CD4-positive, alpha-beta T cell treated with Interleukin-17A for 4 hours (primary cell): ENCODE measurements at places on chromosomes 16 and 17.

DNA sequence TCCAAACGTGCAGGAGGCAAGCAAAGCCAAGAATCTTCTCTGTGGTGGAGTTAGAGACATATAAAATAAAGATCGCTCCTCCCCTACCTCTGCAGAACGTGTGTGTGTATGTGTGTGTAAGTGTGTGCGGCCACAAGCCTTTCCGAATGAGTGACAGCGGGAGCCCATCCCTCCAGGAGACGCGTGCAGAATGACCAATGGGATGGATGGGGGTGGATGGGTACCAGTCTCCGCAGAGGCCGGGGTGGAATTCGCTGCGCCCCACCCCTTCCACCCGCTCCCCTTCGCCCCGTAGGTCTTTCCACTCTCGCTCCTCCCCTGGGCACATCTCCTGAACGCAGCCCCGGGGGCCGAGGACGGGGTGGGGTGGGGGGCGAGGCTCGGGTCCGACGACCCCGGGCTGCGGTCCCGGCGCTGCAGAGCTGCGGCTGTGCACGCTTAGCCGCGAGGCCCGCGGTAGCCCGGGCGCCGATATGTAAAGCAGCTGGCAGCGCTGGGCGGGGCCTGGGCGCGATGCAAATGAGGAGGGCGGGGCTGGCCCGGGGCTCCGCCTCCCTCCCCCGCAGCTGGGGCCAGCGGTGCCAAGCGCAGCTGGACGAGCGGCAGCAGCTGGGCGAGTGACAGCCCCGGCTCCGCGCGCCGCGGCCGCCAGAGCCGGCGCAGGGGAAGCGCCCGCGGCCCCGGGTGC is at the start of gene PRKCB:
Gene PRKCB (plus strand): TSS at position 594 of the 688 bp plus-strand sequence.
- DNase-seq, result peak; percentile 94

GRCh38 chr16:5903153-5903552 is 805.6 kb upstream of the EEF2KMT start:
- no peak for DNase-seq

DNA sequence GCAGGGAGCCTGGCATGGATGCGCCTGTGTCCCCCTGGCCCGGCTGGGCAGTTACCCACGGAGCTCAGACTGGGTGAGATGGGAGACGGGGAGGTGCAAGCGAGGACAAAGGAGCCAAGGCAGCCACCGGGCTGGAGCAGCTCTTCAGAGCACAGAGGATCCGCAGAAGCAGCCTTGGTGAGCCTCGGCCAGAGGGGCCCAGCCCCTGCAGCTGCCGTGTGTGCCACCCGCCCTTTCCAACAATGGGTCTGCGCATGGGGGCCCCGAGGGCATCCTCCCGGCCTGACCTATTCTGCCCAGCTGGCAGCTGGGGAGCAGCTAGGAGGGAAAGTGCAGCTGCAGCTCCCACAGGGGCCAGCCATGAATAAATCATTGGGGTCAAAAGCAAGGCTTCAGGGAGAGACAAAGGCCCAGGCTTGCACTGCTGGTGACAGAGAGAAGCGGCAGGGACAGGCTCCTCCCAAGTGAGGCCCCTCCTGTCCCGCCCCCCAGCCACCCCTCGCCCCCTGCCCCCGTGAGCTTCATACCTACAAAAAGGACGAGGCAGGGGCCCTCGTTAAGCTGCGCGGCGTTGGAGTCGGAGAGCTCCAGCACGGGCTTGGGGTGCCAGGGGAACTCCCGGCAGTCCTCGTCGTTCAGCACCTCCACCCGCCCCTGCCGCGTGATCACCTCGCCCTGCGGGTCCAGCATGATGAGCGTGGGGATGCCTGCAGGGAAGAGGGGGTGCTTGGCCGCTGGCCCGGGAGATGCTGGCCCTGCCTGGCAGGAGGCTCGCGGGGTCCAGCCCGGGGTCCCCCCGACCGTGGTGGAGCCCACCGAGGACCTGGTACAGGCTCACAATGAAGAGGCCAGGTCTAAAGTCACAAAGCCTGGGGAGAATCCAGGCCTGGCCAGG is 22.6 kb downstream of the MRM3 start:
- DNase-seq, result no peak

DNA sequence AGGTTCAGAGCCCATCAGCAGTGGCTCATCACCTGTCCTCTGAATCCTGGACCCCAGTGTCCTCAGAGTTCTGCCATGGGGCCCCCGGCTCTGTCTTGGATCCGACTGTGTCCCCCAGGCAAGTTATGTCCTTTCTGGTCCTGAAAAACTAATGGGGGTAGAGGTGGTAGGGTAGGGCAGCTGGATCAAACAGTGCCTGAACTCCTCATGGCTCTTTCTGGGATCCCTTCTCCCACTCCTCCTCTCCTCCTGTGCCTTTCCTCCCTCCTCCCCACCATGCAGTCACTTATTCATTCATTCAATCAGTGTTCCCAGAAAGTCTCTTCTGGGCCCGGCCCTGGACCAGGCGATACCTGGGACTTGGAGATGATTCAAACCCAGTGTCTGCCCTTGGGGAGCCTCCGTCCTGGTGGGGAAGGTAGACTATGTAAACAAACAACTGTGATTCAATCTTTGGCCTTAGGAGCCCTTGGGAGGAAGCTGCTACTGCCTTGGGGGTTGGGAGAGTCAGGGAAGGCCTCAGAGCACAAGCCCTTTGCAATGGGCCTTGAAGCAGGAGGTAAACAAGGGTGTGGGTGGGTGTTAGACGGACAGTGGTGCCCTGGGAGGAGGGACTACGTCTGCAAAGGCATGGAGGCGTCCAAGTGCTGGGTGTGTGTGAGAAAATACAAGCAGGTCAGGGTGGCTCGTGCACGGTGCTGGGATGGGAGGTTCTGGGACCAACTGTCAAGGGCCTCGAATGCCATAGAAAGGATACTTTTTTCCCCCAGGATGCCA is 6.4 kb upstream of the FAM83G start:
- no peak for DNase-seq

GRCh38 chr17:17420561-17421269 is 56.1 kb upstream of the MED9 start:
- no peak for DNase-seq

DNA sequence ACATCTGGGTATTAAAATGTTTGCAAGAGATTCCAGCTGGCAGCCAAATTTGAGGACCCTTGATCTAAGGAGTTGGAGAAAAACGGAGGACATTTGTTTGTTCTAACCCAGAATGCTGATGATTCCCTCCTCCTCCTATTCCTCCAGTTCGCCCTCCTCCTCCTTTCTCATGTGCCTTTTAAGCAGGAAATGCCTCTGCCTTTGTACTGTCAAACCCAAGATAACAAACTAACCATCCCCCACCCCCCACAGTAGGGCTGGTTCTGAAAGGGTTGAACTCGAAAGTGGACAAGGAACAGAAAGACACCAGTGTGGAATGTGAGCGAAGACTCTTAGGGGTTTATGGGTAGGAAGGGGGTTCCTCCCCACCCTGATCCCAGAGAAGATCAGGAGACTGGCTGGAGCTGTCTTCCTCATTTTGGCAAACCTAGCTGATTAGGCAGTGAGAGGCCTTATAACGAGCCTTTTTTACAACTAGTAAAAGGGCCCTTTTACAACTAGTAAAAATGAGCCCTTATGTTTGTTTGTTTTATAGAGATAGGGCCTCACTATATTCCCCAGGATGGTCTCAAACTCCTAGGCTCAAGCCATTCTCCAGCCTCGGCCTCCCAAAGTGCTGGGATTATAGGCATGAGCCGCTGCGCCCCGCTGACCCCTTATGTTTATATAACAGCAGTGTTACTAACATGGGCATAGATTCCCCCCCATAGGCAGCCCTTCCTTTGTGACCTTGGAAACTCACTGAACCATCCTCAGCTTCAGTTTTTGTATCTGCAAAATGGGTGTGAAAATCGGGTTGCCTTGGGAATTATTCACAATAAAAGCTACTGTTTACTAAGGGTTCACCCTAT is 975 bp downstream of the CHD9 start:
- peak; percentile 14 for DNase-seq

DNA sequence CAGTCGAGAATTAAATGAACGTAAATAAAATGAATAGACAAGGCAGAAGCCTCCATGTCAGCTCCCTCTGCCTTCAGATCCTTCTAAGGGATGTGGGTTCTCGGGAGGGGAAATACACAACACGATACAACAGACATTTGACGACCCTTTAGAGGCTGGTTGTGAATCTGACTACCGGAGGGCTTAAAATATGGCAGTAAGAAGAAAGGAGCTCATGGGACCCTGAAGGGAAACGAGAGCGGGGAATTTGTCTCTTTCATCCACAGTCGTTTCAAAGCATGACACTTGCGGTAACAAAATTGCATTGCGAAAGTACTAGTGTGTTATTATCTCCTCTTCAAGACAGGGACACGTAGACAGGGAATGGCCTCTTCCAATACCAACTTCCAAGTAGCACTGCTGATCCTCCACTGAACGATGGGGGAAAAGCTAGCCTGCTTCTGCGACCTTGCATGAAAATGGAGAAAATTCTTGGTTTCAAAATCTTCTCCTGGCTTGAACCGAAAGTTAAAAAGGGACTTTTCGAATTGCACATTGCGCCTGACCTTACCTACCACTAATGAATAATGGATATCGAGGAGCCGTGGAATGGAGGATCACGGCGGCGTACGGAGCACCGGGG is 1.2 kb upstream of the TNRC6C start:
- no peak for DNase-seq

GRCh38 chr17:81140018-81140417 is 25.3 kb upstream of the PVALEF start:
- DNase-seq, result no peak

GRCh38 chr17:73546770-73547536 is 97.3 kb downstream of the SDK2 start:
- DNase-seq, result peak; percentile 63

DNA sequence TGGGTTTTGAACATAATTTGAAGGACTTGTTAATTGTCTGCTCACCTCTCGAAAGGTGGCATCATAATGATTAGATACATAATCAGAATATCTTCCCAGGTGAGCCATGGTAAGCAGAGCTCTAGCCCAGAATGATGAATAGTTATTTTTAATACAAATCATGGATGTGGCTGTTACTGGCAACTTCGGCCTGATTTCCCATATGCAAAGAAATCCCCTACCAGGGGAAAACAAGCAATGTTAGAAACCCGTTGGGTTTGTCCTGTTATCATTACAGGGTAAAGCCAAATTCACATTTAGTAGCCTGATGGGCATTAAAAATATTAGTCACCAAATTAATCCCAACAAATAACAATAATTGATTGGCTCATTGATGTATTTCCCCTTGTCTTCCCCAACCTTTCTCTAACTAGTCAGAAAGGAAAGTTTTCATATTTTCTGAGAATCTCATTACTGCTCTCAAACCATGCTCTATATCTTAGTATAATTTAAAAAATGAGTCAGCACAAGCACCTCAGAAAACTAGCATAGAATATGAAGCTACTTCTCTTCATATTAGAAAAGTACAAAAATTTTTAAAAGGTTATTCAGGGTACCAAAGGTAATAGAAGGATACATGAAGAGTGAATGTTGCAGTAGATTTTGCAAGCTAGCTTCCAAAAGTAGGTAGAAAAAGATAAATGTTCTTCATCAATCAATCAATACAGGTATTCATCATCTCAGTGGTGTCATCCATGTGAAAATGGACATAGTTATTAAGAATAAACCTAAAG is 5.0 kb downstream of the STAT5B start:
- DNase-seq, result no peak

- no peak for DNase-seq
These were observed at the start of gene KRT35 for GRCh38 chr17:41481036-41481435. Gene KRT35 (minus strand): TSS chr17:41481151. CDS start chr17:41481097, 54 bp downstream.

DNA sequence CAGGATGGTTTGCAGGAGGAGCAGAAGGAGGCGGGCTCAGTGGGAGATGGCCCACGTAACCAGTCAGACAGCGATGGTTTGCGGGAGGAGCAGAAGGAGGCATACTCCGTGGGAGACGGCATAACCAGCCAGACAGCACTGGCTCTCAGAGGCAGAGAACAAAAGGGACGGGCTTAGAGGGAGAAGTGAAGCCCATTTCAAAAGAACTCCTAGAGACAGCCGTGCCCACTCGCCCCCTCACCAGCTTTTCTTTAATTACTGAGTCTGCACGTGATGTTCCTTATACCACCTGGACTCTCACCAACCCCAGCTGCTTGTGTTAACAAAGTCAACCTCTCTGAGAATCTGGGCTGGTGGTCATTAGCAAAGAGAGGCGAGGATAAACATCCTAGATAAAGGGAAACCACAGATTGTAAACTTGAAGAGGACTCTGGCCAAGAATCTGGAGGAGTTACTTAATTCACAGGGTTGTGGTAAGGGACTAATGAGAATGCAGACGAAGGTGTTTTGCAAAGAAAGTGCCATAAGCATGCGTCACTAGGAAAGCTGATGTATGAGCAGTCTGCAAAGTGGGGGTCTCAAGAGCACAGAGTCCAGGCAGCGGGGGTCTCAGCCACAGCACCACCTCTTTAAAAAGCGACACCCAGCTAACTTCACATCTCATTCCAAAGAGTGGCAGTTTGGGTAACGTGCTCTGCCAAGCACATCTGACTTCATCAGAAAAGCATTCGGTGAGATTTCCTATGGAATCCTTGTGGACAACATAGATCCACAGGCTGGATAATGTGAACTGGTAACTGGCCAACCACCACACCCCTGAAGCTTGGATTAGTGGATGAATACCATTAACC is 51.7 kb downstream of the NXN start:
- no peak for DNase-seq

GRCh38 chr17:64240741-64241347 is 22.2 kb downstream of the TEX2 start:
- DNase-seq, result no peak

GRCh38 chr17:8189711-8190477 is at the start of gene BORCS6:
Gene BORCS6 (minus strand): TSS chr17:8190180. CDS start chr17:8190140, 40 bp downstream.
- peak; percentile 94 for DNase-seq

DNA sequence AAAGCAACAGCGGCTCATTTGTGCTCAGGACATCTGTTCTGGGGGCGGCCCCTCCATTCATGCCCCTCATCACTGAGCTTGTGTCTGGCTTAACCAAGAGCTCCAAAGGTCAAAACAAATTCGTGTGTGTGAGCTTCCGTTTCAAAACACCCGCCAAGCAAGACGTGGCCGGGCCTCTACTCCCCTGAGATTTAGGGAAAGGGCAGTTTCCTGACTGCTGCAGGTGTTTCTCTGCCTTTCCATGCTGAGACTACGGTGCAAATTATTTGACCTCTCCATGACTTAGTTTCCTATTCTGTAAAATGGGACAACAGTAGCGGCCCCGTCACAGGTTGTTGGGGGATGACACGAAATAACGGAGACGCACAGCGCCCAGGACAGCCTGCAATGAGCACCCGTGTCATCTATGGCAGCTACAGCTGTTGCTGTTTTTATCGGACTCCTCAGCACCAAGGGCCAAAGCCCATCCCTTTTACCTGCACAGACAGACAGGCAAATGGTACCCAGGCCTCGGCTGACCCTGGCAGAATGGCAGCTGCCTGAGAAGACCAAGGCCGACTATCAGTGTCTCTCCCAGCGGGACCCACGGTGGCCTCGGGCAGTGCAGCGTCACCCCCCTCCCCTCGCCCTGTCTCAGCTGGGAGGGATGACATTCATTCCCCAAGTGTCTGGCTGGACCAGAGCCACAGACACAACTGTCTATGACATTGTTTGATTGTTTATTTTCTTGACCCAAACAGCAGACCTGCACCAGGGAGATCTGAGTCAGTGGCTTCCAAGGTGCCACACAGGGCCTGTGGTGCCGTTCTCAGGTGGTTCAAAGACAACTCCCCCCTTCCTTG is 50.7 kb upstream of the DOC2B start:
- DNase-seq, result no peak

DNA sequence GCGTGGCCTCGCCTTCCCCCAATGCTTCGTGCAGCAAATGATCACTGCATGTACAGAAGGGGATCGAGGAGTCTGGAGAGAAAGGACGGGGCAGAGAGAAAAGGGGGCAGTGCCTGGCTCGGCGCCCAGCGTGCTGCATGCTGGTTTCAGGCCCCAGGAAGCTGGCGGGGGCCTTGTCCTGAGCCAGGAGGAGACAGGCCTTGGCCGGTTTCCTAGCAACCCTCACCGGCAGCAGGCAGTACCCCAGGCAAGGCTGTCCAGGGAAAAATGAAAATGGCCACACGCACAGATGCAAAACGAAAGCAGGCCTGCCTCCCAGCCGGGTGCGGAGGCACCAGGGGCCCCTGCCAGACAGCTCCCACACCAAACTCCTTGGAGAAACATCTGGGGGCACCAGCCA is 126.3 kb downstream of the ZFHX3 start:
- DNase-seq, result no peak
